ENCODE measurements at places on chromosomes 5 and 9.
A peak's percentile ranks its signal among the peaks of the same experiment; 100 is the strongest.

- DNase-seq: peak; percentile 77
Observed at GRCh38 chr5:140157032-140157781, 17.8 kb upstream of the CYSTM1 start.

DNA sequence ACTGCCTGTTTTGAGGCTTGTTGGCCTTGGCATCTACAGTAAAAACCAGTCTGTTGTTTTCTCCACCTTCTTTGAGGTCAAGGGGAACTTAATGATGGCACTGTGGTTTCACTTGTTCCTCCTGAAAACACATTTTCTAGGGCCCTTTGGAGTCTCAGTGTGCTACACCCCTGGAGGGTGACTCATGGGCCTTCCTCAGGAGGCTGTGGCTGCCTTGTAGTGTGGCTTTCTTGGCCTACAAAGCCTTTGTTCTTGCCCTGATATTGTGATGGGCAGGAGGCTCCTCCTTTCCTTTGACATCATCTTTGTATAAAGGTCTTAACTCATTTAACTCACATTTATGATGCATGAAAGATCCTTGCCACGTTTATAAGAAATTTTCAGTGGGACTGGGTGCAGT is 56.3 kb upstream of the GPBP1 start:
- no peak for DNase-seq

GRCh38 chr9:122220673-122221182 is 8.0 kb downstream of the LHX6 start:
- no peak for DNase-seq

DNA sequence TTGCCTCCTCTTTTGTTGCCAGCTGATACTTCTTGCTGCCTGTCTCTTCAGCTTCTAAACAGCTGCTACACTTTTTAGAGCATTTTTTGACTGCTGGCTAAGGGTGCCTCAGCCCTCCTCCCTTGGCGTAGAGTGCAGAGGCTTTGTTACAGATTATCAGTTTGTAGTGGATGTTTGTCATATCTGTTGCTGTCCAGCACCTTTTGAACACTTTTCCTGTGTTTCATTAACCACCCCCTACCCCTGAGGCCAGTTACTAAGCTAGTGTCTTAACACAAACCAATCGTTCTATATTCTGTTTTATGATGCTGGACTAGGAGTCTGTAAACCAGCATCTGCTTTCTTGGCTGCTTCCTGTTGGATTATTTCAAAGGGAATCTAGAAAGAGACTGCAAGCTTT is 441.5 kb downstream of the DNAH5 start:
- no peak for DNase-seq

DNA sequence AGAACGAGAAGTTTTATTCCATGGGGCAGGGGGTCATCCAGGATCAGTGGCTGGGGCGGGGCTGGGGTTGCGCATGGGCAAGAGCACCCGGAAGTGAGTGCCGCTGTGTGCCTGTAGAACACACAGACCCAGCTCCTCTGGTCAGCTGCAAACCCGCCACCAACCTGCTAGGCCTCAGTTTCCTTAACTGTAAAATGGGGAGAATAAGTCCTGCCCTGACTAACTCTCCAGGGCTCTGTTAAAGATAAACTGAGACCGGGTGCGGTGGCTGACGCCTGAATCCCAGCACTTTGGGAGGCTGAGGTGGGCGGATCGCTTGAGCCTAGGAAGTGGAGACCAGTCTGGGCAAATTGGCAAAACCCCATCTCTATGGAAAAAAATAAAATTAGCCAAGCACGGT is 152.2 kb downstream of the GABBR2 start:
- no peak for DNase-seq

- peak; percentile 51 for DNase-seq
Observed at GRCh38 chr5:149254506-149254905, 17.2 kb upstream of the AFAP1L1 start.

GRCh38 chr9:112494153-112494552 is 7.5 kb downstream of the KIAA1958 start:
- DNase-seq: no peak

DNA sequence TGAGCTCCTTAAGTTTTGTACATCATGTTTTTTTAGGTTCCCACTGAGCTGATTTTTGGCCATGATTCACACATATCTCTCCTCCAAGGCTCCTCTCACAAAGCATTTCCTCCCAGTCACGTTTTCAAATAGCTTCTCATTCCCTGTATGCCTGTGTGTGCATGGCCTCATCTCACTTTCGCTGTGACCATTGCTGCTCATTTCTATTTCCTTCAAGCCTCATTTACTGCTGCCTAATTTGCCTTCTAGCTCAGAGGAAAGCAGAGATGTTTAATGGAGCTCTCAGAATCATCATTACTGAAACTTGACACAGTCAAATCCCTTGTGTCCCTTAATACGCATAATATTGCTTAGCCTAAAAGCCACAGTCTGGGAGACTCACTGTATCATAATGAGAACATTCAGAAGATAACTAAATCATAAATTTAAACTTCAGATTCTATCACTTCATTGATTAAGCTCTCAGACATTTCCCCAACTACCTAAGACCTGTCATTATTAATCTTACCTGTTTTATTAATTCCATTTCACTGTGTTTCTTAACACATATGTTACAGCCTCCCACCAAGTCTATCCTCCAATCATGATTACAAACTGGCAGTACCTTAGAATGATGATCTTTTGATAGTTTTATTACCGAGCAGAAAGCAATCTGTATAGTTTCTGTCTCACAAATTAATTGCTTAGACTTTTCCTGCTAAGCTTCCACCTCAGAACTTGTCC is 278.3 kb upstream of the PTGER4 start:
- DNase-seq: peak; percentile 15

GRCh38 chr5:159249158-159249557 is 13.9 kb upstream of the UBLCP1 start:
- DNase-seq: no peak

- DNase-seq: no peak
Observed at GRCh38 chr5:173953528-173954090, 35.4 kb upstream of the C5orf47 start.

DNA sequence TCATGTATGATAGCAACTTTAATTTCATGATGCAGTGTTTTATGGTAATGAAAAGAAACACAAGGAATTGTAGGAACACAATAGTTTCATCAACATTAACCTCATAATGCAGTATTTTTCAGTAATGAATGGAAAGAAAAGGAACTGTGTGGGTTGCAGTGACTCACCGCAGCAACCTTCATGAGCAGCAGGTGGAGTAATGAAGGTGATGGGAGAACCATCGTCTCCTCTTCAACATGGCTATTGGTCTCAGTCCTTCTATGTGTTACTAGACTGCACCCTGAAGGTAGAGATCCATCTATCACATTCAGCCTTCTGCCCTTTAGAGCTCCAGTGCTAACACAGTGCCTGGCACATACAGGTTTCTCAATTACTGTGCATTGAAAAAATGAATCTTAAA is 58.0 kb downstream of the TMEM215 start:
- no peak for DNase-seq

GRCh38 chr5:39022151-39022550 is 52.0 kb downstream of the RICTOR start:
- DNase-seq: peak; percentile 25

Measured in fibroblast of upper back skin (primary cell).